ENCODE measurements at places on chromosomes 2 and 18.

GRCh38 chr2:104476075-104476474 lies 377.8 kb upstream of the POU3F3 start:
- no peak overlapping the region for H3K4me3 ChIP-seq
- no peaks in the 10 kb centered on the region for H3K27me3 ChIP-seq
- H3K4me1 ChIP-seq: no peaks in the 10 kb centered on the region

GRCh38 chr2:3959372-3959771 lies 256.0 kb downstream of the DCDC2C start:
- H3K27me3 ChIP-seq: peaks cover 4% of the 10 kb centered on the region
- no peaks in the 10 kb centered on the region for H3K4me1 ChIP-seq
- no peak overlapping the region for H3K27ac ChIP-seq
- peak; percentile 20 for DNase-seq
- H3K36me3 ChIP-seq: no peaks in the 10 kb centered on the region

- H3K27me3 ChIP-seq: no peaks in the 10 kb centered on the region
- no peak for DNase-seq
- no peak overlapping the region for H3K27ac ChIP-seq
- H3K4me3 ChIP-seq: no peak overlapping the region
Observed at GRCh38 chr2:104408266-104408665, 445.6 kb upstream of the POU3F3 start.

DNA sequence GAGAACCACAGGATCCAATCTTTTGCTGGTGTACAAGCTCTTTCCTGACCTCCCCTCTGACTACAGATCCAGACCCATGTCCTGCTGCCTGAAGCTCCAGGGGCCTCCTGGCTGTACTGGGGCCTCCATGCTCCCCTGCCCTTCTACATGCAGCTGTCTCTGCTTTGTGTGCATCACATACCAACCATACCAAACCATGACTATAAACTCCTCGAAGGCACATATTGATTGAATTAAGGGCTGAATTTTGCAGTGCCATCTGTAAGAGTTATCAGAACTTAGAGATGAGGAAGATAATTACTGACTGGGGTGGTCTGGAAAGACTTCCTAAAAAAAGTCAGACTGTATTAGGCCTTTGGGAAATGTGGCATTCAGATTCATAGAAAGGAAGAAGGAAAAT lies 139.9 kb upstream of the CXCR4 start:
- no peaks in the 10 kb centered on the region for H3K4me1 ChIP-seq
- peaks cover 6% of the 10 kb centered on the region for H3K27me3 ChIP-seq
- H3K27ac ChIP-seq: no peak overlapping the region
- DNase-seq: no peak

DNA sequence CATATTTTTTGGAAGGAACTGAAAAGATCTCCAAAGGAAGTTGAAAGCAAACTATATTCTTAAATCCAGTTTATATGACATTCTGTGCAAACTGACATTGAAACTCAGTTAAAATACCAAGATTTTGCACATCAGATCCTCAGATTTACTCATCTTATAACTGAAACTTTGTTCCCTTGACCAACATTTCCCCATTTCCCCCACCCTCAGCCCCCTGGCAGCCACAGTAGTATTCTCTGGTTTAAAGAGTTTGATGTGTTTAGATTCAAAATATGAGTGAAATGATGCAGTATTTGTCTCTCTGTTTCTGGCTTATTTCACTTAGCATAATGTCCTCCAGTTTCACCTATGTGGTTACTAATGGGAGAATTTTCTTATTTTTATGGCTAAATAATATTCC lies 99.2 kb upstream of the ITGA4 start:
- no peak for DNase-seq
- H3K4me3 ChIP-seq: no peak overlapping the region
- H3K4me1 ChIP-seq: peaks cover 4% of the 10 kb centered on the region

GRCh38 chr2:148812306-148812705 lies 62.7 kb upstream of the KIF5C start:
- peaks cover 2% of the 10 kb centered on the region for H3K4me1 ChIP-seq
- no peak for DNase-seq
- H3K36me3 ChIP-seq: no peaks in the 10 kb centered on the region

DNA sequence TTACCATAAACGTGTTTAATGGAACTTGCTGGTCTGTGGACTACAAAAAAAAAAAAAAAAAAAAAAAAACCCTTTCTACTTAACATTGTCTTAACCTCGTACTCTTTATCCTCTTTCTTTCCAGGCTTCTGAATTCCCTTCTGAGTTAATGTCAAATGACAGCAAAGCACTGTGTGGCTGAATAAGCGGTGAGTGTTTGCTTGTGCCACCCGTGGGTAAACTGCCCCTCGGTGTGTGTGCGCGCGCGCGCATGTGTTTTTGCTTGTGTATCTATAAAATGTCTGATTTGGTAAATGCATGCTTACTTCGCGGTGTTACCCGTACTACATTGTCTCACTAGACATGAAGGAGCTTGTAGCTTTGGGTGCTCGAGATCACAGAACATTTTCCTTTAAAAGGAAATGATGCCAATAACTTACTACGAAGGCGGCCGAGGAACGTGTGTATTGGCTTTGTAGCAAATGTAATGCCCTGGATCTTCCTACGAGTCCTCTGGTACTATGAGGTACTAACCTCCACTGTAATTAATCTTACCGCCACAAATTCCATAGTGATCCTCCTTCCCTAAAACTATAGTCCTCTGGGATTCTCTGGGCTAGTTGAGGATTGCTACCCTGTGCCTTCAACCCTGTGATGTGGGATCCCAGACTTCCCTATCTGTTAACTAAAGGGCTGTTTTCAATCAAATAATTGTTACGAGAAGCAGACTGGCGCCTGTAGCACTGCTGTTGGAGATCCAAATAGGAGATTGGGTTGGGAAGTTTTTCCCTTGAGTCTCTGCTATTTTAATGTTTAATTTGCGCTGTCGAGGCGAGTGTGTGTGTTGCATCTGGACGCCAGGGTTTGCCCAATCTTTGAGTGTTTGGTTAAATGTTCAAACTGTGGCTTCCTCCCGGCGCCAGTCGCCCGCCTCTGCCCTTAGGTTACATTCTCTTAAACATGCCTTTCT lies 1.1 kb downstream of the ID2 start:
- peak overlapping the region; percentile 94 for H3K4me3 ChIP-seq
- no peak for DNase-seq
- H3K4me1 ChIP-seq: peaks cover 28% of the 10 kb centered on the region
- H3K27ac ChIP-seq: no peak overlapping the region
- peaks cover 8% of the 10 kb centered on the region for H3K36me3 ChIP-seq

GRCh38 chr2:105388971-105389381 lies 9.9 kb downstream of the FHL2 start:
- no peaks in the 10 kb centered on the region for H3K27me3 ChIP-seq
- peaks cover 25% of the 10 kb centered on the region for H3K36me3 ChIP-seq
- no peak overlapping the region for H3K4me3 ChIP-seq
- peaks cover 26% of the 10 kb centered on the region for H3K4me1 ChIP-seq

DNA sequence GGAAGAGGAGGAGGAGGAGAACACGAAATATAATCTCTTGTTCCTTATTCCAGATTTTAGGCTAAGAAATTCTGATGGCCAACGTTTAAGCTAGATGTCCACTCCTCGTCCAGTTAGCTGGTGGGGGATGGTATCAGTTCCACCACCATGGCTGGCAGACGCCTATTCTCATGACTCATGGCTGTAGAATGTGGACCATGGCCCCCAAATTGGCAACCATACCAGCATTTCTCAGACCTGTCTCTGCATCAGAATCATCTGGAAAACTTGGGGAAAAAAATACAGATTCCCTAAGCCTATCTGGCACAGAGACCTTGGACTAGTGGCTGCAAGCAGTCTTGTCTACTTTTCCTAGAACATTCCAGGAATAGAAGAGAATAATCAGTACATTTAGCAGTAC lies 267.7 kb upstream of the SIX2 start:
- no peaks in the 10 kb centered on the region for H3K36me3 ChIP-seq
- H3K27ac ChIP-seq: no peak overlapping the region
- H3K4me1 ChIP-seq: peaks cover 9% of the 10 kb centered on the region
- H3K27me3 ChIP-seq: no peaks in the 10 kb centered on the region
- no peak for DNase-seq
